CD4-positive, alpha-beta memory T cell (primary cell): ENCODE measurements at places on chromosomes 4 and X. TPM values are rescaled to one million over a fixed set of nuclear protein-coding genes. Genes with fewer than 3 reads are reported as not detected.

DNA sequence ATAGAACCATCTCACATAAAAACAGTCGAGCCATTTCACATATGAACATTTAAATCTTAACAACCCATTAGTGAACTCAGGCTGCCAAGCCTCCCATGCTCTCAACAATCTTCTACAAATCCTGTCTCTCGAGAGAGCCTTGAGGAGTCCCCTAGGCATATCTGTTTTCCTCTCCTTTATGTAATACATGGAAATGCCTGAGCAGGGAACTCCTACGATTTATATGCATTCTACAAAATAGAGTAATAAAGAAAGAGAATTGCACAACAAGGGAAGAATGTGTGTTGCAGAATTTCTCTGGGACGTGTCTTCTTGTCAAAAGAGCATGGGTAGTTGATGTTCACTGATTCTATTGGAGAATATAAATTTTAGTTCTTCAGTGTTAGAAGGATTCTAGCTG lies 101.8 kb upstream of the VCX2 start:
- no peak overlapping the region for H3K27ac ChIP-seq
- no peaks in the 10 kb centered on the region for H3K27me3 ChIP-seq
- no peaks in the 10 kb centered on the region for H3K4me1 ChIP-seq
- DNase-seq, result no peak
- H3K4me3 ChIP-seq, result no peak overlapping the region
- H3K36me3 ChIP-seq, result no peaks in the 10 kb centered on the region

DNA sequence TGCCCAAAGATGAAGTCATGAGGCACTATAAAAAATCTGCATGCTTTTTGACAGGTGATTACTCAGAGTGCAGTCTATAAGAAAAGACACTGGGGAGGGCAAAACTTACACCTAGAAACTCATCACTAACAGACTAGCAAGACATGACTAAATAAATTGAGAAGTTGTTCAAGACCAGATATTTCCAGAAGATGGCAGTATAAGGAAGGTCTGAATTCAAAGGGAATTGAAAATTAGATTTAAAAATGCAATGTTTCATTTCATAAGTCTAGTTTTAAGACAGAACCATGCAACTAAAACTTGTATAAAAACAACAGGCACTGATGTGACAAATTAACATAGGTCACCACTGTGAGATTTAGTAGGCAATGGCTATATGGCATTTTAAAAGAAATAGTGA lies 232.5 kb upstream of the POF1B start:
- H3K27me3 ChIP-seq, result no peaks in the 10 kb centered on the region
- DNase-seq, result no peak
- H3K36me3 ChIP-seq, result no peaks in the 10 kb centered on the region
- H3K27ac ChIP-seq, result no peak overlapping the region
- H3K4me3 ChIP-seq, result no peak overlapping the region

- DNase-seq, result no peak
- H3K36me3 ChIP-seq, result peaks cover 15% of the 10 kb centered on the region
- H3K4me1 ChIP-seq, result no peaks in the 10 kb centered on the region
- no peak overlapping the region for H3K27ac ChIP-seq
- no peaks in the 10 kb centered on the region for H3K27me3 ChIP-seq
Measured at GRCh38 chr4:55475394-55476243, 71.1 kb downstream of the CLOCK start.

Gene CDS1
- 0.67 TPM for total RNA-seq

Gene NSUN7
- not detected for total RNA-seq

DNA sequence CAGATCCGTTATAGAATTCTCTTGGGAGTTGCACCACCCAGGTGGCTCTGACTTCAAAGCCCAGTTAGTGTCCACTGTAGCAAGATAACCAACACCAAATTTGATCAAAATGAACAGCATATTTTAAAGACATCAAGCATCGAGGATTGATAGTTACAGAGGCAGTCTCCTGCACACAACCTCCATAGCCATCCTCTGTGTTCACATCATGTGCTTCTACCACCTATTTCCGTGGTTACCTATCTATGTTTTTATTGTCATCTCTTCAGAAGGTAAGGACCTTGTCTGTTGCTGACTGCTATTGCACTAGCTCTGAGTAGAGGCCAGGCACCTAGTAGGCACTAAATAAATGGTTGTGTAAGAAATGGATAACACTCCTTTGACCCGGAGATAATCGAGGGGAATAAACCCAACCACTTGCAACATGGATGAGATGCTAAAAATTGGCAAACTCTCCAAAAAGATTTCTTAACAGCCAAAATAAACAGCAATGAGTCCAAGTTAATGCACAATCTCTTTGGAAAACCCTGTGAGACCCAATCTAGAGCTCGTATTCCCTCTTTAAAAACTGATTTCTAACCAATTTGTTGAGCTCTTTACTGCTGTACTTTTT lies 14.7 kb upstream of the C1QTNF7 start:
- H3K36me3 ChIP-seq, result no peaks in the 10 kb centered on the region
- peaks cover 22% of the 10 kb centered on the region for H3K4me1 ChIP-seq
- no peak overlapping the region for H3K4me3 ChIP-seq
- H3K27ac ChIP-seq, result no peak overlapping the region
- no peak for DNase-seq

Gene SCD5
- not detected for total RNA-seq

- no peak overlapping the region for H3K27ac ChIP-seq
- H3K27me3 ChIP-seq, result no peaks in the 10 kb centered on the region
- no peak overlapping the region for H3K4me3 ChIP-seq
- H3K4me1 ChIP-seq, result no peaks in the 10 kb centered on the region
Measured at GRCh38 chrX:53294024-53294648, 12.8 kb upstream of the IQSEC2 start.
